ENCODE measurements at places on chromosomes 12 and 14.
A peak's percentile ranks its signal among the peaks of the same experiment; 100 is the strongest.

DNA sequence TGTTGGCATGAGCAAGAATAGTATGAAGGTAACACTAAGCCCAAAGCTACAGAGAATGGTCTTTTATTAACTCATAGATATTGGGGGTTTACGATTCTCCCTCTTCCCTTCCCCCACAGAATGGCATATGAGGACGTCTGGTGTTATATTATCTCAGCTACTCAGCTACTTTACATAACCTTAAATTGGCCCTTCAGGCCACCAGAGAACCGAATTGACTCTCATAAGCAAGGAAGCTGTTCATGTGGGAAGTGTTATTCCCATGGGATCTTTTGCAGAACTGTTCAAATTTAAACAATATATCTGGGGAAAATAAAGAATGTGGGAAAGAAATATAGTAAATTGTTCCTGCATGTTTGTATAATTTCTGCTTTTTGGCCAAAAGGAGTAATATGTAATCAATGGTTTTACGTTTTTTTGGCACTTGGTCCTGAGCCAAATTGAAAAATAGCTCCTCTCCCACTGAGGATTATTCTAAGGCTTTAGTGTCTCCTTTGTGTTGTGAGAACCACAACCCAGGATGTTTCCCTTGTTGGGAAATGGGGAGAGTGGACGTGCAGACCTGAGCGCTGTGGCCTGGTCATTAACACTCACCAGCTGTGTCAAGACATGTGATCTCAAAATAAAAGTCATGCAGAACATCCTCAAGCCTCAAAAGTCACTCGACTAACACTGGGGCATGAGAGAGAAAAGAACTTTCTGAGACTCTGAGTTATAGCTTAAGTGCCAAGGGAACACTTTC is 31.8 kb upstream of the CMAS start:
- no peak for DNase-seq

GRCh38 chr14:22838631-22839041 is 2.3 kb downstream of the MMP14 start:
- peak; percentile 70 for DNase-seq

DNA sequence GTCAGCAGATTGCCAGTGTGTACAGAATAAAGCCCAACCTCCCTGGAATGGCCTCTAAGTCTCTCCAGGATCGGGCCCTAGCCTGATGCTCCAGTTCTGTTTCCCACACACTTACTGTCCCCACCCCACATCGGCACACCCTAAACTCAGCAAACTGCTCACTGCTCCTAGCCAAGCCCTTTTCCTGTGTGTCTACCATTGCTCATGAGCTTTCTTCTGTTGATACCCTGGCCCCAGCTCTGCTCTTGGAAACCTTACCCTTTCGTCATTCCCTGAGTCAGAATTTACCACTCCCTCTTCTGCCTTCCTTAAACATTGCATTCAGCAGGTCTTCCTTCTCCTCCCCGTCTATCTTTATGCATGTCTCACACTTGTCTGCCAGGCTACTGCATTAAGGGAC is 158.9 kb downstream of the TMX1 start:
- peak; percentile 99 for DNase-seq

DNA sequence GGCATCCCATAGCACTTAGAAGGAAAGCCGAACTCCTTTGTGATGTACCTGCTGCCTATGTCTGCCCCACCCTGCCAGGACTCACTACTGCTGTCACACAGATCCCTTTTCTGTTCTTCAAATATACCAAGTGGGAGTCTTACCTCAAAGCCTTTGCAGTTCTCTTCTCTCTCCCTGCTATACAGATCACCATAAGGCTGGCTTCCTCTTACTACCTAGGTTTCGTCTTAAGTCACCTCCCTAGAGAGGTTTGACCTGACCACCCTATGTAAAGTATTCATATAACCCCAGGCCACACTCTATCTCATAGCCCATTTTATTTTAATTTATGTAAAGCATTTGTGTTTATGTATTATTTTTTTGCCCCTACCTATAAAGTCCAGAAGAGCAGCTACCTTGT is 117.6 kb downstream of the CRADD start:
- no peak for DNase-seq

DNA sequence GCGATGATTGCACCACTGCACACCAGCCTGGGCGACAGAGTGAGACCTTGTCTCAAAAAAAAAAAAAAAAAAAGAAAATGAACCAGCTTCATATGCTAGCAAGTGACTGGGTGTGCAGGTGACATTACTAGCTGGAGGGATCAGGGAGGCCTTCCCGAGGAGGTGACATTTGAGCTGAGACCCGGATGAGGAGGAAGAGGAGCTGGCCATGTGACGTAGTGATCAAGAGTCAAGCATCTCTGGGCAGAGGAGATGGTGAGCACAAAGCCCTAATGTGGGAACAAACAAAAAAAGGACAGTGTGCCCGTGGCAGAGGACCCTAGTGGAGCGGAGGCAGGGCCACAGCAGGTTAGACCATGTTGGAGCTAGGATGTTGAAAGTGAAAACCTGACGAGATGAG is 3.5 kb upstream of the PTPN6 start:
- no peak for DNase-seq

DNA sequence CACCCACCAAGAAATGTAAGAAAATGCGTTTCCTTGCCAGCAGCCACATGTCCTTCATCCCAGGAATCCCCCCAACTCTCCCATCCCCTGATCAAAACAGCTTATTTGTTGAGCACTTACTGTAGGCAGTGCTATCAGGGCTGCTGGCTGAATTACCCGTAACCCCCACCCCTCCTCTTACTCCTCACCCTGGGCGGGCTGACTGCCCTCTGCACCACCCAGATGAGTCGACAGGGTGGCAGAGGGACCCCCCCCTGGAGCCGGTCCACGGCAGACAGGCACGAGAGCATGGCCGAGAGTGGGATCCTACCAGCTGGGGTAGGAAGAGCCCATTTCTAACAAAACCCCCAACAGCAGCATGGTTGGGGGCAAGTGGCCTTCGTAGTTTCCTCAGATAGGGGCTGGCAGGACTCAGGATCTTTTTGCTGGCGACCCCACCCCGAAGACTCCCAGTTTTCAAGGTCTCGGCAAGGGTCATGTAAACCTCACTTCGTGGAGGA is 1.1 kb upstream of the RHOF start:
- DNase-seq: no peak

GRCh38 chr12:67151886-67152285 is 117.3 kb upstream of the CAND1 start:
- no peak for DNase-seq

DNA sequence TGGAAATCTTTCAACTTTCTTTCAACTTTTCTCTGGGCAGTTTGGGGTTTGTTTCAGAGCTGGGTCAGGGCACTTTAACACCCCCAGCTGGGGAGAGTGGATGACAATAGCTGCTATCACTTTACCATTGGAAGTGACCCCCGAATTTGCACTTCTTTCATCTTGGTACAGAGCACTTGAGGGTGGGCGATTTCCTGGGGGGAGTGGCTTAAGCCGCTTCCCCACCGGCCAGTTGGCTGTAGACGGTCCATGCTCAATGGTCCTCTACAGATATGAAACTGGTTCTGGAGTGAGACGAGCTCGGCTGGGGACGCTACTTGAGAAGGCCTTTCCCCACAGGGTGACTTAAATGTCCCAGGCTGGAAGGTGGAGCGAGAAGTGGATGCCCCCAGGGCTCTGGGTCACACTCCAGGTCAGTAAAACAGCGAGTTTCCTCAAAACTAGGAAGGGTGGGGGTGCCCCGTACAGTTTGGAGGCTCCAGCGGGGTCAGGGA is at the start of gene VRTN:
TSS of gene VRTN (plus strand) at position 231 of the 494 bp plus-strand sequence. CDS start 8,313 bp downstream, outside the sequence.
- DNase-seq: no peak

DNA sequence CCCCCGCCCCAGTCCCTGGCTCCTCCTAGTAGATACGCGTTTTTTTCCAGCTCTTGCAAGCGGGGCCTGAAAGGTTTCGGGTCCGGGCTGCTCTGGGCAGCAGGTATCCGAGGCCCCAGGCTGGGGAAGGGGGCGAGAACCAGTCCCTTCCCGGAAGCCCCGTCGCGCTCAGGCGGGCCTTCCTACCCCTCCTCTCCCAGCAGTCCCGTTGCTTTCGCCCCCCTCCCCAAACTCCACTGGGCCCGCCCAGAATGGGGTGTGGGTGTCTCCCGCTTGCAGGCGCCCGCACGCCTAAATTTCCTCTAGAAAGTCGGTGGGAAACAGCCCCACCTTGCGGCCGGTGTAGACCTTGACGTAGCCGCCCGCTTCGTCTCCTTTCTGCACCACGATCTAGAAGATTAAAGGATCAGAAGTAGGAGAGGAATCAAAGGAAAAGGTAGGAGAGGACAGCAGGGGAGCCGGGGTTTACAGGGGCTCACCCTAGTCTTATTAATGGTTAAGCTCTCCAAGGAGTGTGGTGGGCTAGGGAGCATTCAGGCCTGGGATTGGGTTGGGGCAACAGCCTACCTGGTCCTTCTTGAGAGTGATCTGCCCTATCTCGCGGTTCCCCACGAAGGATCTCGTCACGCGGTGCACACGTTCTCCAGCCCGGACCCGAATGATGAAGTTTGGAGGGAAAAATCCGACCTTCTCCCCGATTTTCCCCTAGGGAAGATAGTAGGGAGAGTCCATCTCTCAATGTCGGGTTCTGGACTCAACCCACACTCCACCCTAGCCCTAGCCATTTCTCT is 7.3 kb downstream of the STAC3 start:
- DNase-seq: peak; percentile 77

DNA sequence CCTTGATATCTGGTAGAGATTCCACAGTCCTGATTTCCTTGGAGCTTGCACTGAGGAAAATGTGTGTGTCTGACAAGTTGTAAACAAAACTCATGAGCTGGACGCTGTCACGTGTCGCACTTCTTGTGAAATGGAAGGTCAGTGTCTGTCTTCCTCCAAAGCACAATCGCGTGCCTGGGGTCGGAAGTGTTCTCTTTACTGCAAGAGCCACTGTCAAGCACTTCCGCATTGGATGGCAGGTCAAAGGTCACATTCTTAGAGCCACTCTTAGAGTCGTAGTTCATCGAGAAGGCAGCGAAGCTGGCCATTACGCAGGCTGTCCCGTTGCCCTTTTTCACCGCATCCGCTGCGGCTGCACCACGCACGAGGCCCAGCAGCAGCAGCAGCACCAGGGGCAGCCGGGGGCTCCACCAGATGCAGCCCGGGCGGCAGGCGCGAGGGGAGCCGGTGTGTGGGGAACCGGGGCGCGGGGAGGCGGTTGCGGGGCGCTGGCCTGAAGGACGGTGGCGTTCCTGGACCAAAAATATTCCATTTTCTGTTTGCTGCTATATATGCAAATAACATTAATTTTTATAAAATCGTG is 45.0 kb downstream of the LRTM2 start:
- DNase-seq: no peak

DNA sequence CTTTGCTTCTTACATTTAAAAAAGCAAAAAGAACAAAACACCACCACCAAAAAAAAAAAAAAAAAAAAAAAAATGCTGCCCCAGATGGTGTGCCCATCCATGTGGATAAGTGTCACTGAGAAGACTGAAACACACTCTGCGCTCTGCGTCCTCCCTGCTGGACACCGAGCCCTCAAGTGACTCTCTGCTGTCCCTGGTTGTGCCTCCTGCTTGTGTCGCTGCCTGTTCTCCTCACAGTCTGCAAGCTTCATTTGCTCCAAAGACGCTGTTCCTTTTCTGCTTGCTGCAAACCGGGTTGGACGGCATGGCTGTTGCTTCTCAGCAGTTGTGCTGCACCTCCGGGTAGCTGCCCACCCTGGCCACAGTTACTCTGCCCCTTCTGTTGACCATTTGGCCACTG is 276.2 kb upstream of the ATP2B1 start:
- DNase-seq: no peak

- peak; percentile 66 for DNase-seq
These were observed 256.9 kb downstream of the ATXN7L3B start for GRCh38 chr12:74794522-74794921.

- peak; percentile 50 for DNase-seq
These were observed 624 bp upstream of the PWP1 start for GRCh38 chr12:107684990-107685359.

DNA sequence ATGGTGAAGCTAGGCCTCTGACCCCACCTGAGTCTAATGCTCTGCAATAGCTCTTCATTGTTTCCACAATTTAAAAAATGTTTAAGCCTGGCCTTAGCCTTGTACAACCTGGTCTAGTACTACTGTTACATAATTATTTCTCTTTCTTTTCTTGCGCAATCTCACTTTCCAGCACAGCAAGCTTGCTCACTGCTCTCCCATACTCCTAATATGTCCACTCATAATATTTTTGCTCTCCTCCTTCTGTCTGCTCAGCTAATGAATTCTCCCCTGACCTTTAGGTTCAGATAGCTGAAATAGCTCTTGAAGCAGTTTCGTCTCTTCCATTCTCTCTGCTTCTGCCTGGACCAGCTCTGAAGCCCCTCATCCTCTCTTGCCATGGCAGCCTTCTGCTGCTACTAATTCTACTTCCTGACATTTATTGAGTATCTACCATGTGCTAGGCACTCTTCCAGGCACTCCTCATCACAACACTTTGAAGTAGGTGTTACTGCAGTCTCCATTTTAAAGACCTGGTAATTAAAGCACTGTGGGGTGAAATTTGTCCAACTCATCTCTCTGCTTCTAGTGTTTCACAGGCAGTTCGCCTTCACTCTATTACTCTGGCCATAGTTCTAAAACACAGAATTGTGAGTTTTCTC is 2.8 kb upstream of the SLC48A1 start:
- DNase-seq: peak; percentile 35

DNA sequence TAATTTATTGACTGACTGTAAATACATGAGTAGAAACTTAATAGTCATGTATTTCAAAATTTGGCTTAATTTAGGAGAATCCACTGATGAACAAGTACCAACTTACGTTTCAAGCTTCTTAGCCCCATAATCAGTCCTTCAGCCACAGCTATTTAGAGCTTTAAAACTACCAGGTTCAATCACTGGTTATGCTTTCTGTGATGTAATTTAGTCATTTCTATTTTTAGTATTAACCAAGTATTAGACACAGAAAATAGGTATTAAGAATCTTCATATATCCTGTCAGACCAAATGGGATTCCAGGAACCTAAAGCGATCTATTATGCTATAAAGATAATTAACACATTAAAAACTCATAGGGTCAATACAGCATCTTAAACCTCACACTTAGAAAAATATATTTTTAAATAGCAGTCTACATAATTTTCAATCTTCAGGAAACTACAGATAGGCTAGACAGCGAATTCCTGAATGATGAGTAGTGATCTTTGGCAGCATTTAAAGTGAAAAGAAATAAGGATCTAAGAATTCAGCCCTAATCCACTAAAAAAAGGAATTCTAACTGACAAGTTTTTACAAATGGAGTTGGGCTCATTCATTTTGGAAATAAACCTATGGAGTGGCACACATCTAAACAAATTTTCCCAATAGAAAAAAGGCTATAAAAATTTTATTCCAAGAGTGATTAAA is 51.5 kb downstream of the ZC3H14 start:
- peak; percentile 74 for DNase-seq

DNA sequence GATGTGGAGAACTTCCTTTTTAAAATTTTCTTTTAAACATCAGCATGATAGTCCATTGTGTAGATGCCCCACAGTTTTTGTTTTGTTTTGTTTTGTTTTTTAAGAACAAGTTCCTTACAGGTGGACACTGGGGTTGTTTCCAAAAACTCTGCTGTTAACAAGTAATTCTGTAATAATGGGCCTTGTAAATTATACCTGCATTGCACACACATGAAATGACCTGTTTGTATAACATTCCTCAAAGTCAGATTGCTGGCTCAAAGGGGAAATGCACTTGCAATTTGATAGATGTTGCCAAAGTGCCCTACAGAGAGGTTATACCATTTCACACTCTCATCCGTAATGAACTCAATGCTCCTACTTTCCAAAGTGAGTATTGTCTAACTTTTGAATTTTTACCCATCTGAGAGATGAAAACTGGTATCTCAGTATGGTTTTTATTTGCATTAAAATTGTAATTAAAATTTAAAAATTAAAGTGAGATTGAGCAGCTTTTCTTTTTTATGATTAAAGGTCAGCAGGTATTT is 89.2 kb downstream of the SPPL3 start:
- no peak for DNase-seq

GRCh38 chr14:77181603-77182437 is at the start of gene TMEM63C:
Gene TMEM63C (plus strand): TSS chr14:77181798. CDS start chr14:77218814, 37,016 bp downstream.
- no peak for DNase-seq

- no peak for DNase-seq
These were observed 23.0 kb downstream of the AICDA start for GRCh38 chr12:8589679-8590078.
